ENCODE measurements at places on chromosomes 6 and 20.
A peak's percentile ranks its signal among the peaks of the same experiment; 100 is the strongest.

DNA sequence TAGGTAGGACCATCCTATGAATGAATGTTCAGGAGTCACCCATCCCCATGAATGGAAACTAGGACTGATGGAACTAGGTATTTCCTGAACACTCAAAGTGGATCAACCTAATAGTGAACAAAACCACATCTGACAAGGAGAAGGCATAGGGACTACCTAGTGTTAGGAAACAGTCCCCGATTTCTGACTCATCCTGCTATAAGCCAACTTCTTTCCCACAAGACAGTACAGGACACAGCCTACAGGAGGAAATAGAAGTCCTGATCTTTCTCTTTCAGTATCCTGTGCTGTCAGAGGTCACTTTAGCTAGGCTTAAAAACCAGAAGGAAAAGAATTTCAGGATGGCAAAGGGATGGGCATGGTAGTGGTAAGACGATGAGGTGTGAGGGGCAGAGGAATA is 19.5 kb upstream of the GMDS start:
- no peak for DNase-seq

DNA sequence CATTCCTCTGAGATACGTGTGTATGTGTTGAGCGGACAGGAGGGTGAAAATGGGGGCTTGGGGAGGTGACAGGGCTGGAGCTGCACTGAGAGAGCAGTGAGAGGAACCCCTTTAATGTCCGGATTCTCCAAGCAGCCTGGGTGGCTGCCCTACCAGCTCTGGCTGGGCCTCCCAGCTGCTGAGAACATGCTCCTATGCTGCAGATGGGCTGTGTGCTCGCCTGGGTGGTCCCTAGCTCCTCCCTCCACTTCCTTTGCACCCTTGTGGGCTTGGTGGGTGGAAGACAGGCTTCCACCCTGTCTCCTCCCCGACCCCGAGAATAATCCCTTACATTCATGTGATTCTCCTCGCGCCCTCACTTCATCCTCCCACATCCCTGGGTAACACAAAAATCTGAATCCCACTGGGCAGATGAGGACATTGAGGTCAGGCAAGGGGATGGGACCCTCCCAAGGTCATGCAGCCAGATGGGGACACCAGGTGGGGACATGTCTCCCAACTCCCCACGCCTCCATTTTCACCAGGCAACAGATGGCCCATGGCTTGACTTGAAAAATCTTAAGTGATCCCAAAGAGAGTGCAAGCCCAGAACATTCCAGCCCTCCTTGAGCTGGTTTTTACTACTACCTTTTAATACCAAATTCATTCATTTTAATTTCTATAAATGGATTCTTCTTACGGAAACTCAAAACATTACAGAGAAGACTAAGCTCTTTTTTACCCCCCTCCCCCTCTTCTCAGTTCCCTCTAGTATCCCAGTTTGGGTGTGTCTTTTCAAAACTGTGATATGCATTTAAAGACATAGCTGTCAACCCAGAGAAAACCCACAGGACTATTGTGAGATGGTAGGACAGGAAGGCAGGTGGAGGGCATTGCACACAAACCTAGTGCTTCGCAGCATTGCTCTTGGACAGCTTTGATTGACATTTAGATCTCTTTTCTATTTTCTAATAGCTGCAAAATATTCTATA is 5.0 kb upstream of the PDRG1 start:
- no peak for DNase-seq

DNA sequence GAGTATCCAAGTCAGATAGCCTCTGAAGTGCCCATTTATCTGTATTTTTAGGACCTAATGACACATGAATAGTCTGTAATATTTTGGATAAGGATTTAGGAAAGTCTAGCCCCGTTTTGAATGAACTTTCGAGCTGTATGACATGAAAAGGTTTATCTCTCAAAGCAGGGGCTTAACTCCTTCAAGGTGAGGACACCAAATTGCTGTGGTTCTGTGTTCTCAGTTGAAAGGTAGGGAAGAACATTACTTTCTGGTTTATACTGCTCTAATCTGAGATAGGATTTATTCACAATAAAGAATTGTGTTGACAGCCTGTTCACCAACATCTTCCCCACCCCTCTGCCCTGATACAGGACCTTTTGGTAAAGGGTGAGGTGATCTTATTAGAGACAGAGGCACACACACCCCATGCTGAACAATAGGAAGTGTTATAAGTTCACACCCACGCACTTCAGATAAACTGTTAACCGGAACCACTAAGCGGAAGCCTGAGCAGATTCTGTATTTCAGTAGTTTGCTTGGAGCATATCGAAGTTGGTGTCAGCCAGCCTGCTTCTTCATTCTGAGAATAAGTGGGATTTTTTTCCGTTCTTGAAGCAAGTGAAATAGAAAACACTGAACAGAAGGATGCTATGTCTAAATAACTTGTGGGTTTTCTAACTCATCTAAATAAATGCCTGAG is 223.3 kb downstream of the TMEM242 start:
- no peak for DNase-seq

- peak; percentile 12 for DNase-seq
These were observed 26.0 kb upstream of the CRIP3 start for GRCh38 chr6:43334466-43335095.

- DNase-seq: no peak
These were observed 65.5 kb downstream of the TRMT11 start for GRCh38 chr6:126051791-126052190.

DNA sequence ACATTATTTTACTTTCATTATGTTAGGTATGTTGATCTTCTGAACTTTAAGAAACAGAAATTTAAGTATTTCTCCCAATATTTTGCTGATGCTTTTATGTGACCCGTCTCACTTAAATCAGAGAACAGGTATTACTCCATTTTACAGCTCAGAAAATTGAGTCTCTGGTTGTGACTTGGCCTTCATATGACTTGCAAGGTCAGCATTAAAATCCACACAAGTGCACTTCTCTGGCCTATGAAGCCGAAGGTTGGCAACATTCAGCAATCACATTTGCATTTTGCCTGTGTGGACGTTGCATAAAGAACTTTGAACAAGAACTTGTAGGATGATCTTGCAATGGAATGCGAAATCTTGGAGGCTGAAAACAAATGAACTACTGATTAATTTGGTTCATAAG is 10.1 kb upstream of the MYLIP start:
- no peak for DNase-seq

GRCh38 chr6:63899550-63899949 is 263.9 kb downstream of the PHF3 start:
- DNase-seq: no peak

DNA sequence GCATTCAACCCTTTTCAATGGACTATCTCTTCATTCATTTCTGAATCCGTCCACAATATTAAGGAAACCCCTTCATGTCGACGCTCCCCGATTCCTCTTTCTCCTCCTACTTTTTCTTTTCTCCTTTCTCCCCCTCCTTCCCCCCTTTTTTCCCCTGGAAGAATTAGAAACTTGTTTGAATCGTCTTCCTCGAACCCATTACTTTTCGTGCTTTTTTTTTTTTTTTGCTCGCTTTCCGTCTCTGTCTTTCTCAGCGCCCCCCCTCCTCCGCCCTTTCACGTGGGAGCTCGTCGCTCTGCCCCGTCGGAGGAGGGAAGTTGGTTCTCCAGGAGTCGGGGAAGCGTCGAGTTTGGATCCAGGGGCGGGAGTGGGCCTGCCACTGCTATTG is 2.3 kb upstream of the NKX2-2 start:
- DNase-seq: no peak

DNA sequence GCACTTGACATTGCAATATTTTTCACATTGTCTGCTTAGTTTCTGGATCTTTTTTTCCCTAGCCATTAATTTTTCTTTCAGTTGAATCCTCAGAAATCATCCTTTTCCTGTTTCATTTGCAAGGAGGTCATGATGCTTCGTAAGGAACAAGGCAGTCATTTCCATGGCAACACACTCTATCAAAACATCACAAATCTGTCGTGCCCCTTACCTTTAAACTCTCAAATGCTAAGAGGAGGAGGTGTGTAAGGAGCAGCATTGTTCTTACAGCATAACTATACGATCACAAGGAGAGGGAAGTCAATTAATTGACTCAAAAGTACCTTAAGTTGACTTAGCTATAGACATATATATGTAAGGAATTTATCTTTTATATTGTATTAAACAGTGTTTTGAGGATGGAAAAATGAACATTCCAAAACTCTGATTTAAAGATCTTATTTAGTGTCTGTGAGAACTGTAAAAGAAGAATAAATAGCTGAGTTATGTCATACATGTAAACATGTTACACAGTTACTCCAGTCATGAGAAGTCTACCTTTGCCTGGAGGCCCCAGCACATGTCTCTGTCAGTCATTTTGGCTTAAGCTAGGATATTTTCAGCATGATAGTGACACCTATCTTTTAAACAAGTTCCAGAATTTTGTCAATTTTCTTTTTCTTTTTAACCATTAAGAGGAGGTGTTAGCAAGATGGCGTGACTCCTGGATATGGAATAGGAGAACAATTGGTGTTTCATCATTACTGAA is 41.6 kb downstream of the CDKAL1 start:
- no peak for DNase-seq

DNA sequence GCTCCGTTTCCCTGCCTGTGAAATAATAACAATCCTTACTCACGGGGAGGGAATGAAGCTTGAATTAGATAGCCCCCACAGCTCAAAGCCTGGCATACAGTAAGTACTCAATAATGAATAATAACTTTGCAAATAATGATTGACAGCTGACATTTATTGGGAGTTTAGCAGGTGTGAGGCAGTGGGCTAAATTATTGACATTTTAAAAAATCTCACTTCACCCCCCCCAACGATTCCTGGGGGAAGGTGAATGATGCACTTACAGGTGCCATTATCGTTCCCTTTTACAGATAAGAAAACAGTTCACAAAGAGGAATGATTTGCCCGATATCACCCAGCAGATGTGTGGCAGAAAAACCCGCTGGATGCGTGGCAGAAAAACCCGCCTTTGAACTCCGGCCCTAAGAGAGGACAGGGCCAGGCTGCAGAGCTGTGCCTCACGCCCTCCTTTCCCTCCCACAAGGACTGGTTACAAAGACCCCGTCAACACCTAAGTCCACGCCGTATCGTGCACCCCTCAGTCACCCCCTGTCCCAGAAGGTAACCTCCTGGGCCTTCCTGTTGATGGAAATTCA is 114.2 kb upstream of the PTPN1 start:
- DNase-seq: no peak

DNA sequence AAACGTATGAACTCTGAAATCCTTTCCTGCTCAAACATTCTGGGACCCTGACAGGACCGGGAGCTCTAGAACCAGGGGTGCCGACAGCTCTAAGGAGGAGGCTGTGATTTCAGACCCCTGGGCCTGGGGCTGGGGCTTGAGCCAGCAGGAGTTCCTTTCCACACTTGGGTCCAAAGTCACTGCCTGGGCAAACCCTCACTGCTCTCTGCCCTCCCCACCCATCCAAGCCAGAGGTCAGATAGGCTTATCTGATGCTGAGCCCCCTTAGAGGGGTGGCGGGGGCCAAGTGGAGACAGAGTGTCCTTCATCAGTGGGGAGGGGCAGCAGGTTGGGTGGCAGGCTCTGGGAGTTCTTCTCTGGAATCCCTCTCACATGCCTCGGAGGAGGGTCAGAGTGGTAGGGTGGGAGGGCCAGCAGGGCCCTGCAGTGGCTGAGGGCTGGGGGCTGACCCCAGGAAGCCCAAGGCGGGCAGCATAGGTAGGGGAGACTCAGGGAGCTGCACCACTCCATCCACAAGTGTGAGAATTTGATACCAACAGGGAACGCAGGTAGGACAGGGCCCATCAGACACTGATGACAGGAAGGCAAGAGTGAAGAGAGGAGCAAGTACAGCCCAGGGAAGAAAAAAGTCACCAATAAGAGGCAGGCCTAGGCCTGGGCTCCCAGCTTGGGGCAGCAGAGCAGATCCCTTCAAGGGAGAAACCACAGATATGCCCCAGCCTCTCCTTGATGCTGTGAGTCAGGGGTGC is 121.0 kb downstream of the MRPL14 start:
- peak; percentile 51 for DNase-seq

GRCh38 chr6:149114167-149114566 is 203.3 kb upstream of the TAB2 start:
- no peak for DNase-seq

- DNase-seq: no peak
These were observed 4.7 kb upstream of the DNAJC5 start for GRCh38 chr20:63890201-63890576.

DNA sequence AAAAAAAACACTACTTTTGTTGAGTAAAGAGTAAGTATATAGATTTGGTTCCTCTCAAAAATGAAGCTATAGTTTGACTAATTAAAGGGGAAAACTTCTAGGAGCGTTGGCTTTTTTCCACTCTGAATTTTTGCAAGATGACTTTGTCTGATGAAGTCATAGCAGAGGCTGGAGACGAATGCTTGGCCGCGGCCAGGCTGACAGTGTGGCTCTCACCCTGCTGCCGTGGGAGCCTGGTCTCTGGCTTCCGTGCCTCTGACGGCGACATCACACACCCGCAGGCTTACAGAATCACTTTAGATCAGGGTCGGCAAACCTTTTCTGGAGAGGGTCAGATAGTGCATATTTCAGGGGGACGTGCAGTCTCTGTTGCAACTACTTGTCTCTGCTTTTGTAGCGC is 145.0 kb downstream of the PHACTR3 start:
- peak; percentile 47 for DNase-seq

- peak; percentile 55 for DNase-seq
These were observed 1.3 kb downstream of the HMGA1 start for GRCh38 chr6:34237722-34238584.

DNA sequence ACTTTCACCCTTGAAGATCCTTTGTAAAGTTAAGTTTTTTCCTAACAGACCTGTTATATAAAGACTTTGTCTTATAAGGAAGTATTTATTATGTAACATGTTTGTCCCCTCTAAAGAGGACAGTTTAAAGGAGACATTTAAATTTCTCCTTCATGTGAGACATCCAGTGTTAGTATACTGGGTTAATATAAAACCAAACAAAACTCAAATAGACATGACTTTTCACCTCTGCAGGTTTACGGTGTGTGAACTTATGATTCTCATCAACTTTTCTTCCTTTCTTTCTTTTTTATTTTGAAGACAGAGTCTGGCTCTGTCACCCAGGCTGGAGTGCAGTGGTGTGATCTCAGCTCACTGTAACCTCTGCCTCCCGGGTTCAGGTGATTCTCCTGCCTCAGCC is 17.4 kb upstream of the MPC1 start:
- DNase-seq: no peak

DNA sequence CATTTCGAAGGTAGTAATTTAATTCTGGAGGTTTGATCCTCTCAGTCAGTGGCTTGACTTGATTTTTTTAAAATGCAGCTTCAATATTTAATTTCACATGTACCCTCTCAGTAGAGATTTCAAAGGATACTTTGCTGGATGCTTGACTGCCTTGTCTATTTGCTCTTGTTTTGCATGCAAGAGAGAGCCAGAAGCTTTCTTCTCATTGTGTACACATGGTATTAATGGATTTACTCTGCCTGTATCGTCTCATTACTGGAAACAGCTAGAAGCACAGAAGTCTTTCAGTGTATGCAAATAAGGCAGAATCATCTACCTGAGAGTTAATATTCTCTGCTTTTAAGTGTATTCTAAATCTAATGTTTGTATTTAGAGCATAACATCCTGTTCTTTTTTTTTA is 84.3 kb upstream of the FOXO3 start:
- no peak for DNase-seq

DNA sequence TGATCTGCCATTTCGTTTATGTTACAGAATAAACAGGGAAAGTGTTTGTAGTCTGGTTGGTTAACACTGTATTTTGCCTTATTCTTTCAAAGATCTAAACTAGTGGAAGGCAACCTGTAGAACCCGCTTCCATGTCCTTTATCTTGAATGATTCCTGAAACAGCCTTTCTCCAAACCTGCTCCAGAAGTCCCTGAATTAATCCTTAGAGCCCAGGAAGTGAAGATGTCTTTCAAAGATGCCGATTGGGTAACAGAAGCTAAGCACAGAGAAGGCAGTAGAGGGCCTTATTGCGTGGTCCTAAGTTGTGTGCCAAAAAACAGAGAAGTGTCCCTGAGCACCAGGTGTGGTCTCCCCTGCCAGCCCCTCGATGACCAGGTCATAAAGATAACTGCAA is 19.2 kb upstream of the ZSCAN16 start:
- DNase-seq: peak; percentile 19

Data from hepatic stellate cell (primary cell).